ENCODE measurements at places on chromosomes 11 and 22. TPM values are rescaled to one million over a fixed set of nuclear protein-coding genes. Genes with fewer than 3 reads are reported as not detected.

- no peak for DNase-seq
Observed at GRCh38 chr11:66066751-66067150, 3.3 kb upstream of the PACS1 start.

DNA sequence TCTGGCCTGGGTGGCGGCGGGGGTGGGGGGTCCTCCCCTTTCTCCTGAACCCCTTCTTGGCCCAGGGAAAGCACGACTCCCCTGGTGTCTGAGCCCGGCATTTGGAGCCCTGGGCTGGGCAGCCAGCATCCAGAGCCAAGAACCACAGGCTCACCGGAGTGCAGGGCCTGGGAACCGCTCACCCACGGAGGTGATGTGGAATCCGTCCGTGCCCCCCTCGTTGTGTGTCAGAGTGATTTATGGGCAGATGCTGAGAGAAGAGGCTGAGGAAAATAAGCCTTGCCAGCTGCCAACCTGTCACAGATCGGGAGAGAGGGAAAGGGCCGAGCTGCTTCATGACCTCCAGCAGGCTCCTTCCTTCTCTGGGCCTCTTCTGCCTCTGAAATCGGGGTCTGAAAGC, 33.7 kb downstream of the WNT11 start:
- DNase-seq = no peak

Gene SRRD
- 20.4 TPM for total RNA-seq

Gene TNNI2
- total RNA-seq = 1.0 TPM

Gene OR10W1
- total RNA-seq = not detected

Gene GRIK4
- total RNA-seq = 0.11 TPM

Measured in osteocyte (in vitro differentiated cells).